ENCODE measurements at places on chromosomes 1 and 21. TPM values are rescaled to one million over a fixed set of nuclear protein-coding genes. Genes with fewer than 3 reads are reported as not detected.

C1QTNF12 gene
- 1.9 TPM for total RNA-seq

TEDDM1 gene
- total RNA-seq, result not detected

DMBX1 gene
- not detected for total RNA-seq

SF3B4 gene
- total RNA-seq, result 9.6 TPM

LHX8 gene
- total RNA-seq, result under 0.01 TPM

FMO3 gene
- total RNA-seq, result not detected

OLFM3 gene
- not detected for total RNA-seq

RXRG gene
- total RNA-seq, result not detected

VHLL gene
- not detected for total RNA-seq

RIIAD1 gene
- total RNA-seq, result not detected

XCL2 gene
- total RNA-seq, result not detected

KRTAP19-3 gene
- not detected for total RNA-seq

HES2 gene
- 299 TPM for total RNA-seq

PLD5 gene
- total RNA-seq, result 0.21 TPM

SPRR5 gene
- not detected for total RNA-seq

F5 gene
- not detected for total RNA-seq

WNT3A gene
- not detected for total RNA-seq

TSPEAR gene
- not detected for total RNA-seq

FCN3 gene
- not detected for total RNA-seq

SV2A gene
- total RNA-seq, result 1.7 TPM

PADI4 gene
- 0.21 TPM for total RNA-seq

PHLDA3 gene
- total RNA-seq, result 233 TPM

CFAP45 gene
- 0.24 TPM for total RNA-seq

LCE1E gene
- 0.24 TPM for total RNA-seq

DCST1 gene
- not detected for total RNA-seq

IL19 gene
- total RNA-seq, result not detected

NBL1 gene
- total RNA-seq, result 114 TPM

CASZ1 gene
- total RNA-seq, result 19.8 TPM

RNU1-3 gene
- under 0.01 TPM for total RNA-seq

KCNE2 gene
- total RNA-seq, result not detected

PRAMEF6 gene
- total RNA-seq, result not detected

DNAJC6 gene
- total RNA-seq, result 1.3 TPM

CCDC24 gene
- 3.4 TPM for total RNA-seq

SLC25A34 gene
- 0.48 TPM for total RNA-seq

ATP6V1G3 gene
- not detected for total RNA-seq

S100A1 gene
- not detected for total RNA-seq

CFHR1 gene
- not detected for total RNA-seq

PDIK1L gene
- total RNA-seq, result 3.6 TPM

STMN1 gene
- 15.8 TPM for total RNA-seq
